Left cardiac atrium (tissue), 4 donors: ENCODE measurements at places on chromosomes 16 and 17.

DNA sequence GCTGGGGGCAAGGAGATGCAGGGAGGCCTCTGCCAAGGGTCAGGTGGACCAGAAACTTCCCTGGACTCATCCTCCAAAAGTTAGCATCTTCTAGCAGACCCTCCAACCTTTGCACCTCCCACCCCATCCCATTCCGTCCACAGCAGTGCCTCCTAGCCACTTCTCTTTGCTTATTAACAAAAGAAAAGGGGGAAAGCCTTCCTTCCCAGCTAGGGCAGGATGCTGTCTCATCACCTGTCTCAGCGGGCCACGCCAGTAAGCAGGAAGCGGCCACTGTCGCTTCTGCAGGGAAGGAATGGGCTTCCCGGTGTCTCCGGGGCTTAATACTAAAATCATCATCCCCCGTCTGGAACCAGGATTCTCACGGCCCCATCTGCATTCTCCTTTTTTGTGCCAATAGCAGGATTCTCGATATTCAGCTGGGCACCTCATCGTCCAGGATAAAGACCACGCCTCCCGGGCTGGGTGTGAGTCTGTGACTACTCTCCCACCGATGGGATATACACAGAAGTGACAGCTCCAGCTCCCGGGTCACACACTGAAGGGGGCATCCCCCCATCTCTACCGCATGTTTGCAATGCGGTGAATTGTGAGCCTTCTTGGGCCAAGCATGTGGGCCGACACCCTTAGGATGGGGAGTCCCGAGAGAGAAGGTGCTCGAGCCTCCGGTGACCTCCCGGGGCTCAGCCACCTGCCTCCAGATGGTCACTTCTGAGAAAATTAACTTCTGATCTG, 15.5 kb upstream of the RBFOX3 start:
- peak; percentile 6 for DNase-seq

DNA sequence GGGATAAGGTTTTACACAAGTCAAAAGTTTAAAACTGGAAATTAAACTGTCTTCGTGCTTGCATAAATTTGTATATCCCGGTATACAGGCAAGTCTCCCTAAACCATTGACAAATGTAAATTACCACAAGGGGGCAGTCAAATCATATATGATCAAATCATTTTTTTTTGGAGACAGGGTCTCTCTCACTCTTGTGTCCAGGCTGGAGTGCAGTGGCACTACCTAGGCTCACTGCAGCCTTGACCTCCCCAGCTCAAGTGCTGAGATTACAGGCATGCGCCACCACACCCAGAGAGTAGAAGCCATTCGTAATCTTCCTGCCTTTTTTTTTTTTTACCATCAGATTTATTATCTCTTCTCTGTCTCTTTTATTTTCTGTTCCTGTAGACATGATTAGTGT, 18.5 kb downstream of the TOP2A start:
- no peak for DNase-seq

- peak; percentile 10 for DNase-seq
These were observed 25.6 kb downstream of the GINS2 start for GRCh38 chr16:85662976-85663830.

DNA sequence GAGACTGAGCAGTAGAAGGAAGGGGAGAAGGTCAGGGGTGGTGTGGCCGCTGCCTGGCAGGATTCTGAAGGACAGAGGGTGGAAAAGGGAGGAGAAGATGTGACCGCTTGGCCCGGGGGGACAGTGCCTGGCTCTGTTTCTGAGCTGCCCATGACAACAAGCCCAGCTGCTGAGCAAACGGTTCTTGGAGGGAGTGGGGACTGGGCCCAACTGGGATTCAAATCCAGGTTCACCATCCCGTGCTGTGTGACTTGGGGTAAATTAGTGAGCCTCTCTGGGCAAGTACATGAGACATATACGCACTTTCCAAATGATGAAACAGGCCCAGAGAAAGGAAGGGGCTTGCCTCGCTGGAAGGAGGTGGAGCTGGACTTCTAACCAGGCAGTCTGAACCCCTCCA, 23.3 kb downstream of the SEC14L5 start:
- DNase-seq, result no peak

- no peak for DNase-seq
These were observed 817.5 kb downstream of the CDH11 start for GRCh38 chr16:64304396-64304795.

DNA sequence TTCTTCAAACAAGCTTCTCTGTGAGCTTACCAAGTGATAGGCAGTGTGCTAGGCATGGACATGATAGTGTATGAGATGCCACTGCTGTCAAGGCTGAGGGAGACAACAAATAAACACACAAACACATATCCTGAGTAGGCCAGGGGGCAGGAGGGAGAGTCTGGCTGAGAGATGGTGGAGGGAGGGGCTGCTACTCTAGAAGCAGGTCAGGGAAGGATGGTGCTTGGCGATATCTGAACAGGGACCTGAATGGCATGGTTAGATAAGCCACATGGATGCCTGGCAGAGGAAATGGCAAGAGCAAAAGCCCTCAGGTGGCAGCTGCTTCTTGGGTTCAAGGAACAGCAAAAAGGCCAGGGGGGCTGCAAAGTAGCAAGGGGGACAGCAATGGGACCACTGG, 8.6 kb upstream of the CHST6 start:
- DNase-seq, result no peak

DNA sequence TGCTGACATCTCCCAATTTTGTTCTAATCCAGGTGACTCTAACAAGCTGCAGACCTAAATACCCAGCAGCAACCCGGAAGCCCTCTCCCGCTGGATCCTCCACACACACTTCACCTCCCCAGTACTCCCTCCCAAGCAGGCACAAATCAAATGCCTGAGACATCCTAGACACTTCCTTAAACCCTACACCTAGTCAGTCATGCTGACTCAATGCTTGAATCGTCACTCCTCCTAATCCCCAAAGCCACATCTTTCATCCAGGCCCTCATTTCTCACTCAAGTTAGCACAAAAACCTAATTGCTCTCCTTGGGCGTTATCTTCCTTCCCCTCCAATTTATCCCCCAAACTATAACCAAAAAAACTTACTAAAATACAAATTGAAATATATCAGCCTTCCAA, 32.7 kb downstream of the CMC2 start:
- no peak for DNase-seq

GRCh38 chr16:525520-526180, 1.9 kb upstream of the CAPN15 start:
- no peak for DNase-seq

- DNase-seq, result peak; percentile 88
These were observed 71.2 kb upstream of the LGALS9 start for GRCh38 chr17:27559506-27560481.

DNA sequence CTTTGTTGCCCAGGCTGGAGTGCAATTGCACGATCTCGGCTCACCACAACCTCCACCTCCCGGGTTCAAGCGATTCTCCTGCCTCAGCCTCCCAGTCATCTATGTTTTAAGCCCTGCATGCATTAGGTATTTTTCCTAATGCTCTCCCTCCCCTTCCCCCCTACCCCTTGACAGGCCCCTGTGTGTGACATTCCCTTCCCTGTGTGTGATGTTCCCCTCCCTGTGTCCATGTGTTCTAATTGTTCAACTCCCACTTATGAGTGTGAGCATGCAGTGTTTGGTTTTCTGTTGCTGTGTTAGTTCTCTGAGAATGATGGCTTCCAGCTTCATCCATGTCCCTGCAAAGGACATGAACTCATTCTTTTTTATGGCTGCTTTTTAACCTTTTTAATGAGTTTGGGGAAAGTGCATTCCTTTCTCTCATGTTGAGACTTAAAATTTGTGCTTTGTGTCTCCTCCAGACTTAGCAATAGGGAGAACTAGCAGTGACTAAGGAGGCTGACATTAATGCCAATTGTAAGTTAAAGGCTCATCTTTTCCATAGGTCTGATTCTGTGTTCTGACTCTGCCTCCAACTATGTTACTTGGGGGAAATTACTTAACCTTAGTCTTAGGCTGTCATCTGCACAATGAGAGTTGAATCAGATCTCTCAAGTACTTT, 17.7 kb upstream of the PHAF1 start:
- DNase-seq, result no peak

DNA sequence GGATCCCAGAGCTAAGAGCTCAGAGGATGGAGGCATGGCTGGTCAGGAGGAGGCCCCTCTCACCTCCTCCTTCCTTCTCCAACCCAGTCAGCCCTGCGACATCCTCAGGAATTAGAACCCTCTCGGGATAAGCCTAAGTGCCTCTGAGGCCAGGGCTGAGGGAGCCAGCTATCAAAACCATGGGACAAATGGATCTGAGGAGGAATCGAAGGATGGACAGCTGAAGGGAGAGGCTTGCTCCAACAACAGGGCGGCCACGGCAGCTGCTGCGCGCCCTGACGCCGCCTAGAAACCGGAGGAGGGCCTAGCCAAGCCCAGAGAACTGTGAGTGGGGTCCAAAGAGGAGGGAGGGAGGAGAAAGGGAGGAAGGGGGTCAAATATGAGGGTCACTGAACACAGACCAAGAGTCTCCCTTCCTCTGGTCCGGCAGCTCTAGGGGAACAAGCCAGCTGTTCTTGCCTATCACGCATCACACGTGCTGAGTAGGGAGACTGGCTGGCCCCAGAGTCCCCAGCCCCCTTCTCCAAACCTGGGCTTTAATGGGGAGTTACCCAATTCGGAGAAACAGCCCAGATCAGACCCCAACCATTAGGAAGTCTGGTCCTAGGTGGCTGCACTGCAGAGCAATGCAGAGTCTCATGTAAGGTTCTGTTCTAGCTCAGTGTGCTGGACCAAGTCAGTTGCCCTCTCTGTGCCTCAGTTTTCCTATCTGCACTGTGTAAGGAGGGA, 5.9 kb upstream of the HOXB13 start:
- DNase-seq, result no peak

DNA sequence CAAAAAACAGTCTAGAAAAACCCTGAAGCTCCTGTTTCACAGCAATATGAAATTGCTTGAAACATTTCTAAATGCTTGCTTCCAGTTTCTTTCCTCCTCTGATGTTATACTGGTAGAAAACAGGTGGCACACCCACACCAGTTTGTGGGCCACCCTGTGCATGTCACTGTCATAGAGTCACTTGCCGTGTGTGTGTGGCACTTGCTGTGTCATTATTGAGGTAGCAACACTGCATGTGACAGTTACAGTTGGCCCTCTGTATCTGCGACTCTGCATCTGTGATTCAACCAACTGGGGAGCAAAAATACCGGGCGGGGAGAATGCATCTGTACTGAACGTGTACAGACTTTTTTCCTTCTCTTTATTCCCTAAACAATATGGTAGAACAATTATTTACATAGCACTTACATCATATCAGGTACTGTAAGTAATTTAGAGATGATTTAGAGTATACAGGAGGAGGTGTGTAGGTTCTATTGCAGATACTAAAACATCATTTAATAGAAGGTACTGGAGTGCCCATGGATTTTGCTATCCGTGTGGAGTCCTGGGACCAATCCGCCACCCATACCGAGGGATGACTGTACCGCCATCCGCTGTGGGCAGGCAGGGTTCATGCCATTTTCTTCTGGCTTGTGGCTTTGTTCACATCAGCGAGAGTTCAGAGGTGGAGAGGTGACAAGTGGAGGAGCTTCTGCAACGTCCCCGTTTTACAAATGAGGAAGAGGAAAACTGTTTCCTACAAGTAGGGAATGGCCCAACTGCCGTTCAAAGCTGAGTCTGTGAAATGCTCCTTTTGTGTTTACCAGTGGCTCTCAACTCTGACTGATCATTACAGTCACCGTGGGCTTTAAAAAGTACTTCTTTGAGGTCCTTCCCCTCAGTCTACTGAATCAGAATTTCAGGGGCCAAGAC, 373.7 kb downstream of the SNX29 start:
- DNase-seq, result no peak

- DNase-seq, result no peak
These were observed 89.0 kb downstream of the C17orf67 start for GRCh38 chr17:56744721-56745120.

DNA sequence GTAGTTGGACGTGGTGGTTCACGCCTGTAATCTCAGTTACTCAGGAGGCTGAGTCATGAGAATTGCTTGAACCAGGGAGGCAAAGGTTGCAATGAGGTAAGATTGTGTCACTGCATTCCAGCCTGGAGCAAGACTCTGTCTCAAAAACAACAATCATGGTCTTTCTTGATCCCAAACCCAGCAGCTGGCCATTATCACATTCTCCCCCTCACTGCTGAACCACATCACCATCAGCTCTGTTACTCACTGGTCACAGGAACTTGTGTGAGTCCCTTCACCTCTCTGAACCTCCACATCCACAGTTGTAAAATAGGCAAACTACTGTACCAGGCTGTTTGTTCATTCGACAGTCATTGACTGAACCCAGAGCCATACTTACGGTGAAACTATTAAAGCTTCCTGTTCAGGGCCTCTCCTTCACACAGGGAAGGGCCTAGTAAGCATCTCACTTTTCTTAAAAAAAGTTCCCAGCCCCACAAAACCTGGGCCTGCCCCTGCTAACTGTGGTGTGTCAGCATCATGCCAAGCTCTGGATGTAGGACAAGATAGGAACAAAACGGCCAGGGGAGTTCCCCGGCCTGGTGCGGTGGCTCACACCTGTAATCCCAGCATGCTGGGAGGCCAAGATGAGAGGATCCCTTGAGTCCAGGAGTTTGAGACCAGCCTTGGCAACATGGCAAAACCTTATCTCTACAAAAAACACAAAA, 104.7 kb downstream of the COPRS start:
- no peak for DNase-seq

GRCh38 chr17:74520016-74520434, 11.2 kb downstream of the CD300LB start:
- no peak for DNase-seq

DNA sequence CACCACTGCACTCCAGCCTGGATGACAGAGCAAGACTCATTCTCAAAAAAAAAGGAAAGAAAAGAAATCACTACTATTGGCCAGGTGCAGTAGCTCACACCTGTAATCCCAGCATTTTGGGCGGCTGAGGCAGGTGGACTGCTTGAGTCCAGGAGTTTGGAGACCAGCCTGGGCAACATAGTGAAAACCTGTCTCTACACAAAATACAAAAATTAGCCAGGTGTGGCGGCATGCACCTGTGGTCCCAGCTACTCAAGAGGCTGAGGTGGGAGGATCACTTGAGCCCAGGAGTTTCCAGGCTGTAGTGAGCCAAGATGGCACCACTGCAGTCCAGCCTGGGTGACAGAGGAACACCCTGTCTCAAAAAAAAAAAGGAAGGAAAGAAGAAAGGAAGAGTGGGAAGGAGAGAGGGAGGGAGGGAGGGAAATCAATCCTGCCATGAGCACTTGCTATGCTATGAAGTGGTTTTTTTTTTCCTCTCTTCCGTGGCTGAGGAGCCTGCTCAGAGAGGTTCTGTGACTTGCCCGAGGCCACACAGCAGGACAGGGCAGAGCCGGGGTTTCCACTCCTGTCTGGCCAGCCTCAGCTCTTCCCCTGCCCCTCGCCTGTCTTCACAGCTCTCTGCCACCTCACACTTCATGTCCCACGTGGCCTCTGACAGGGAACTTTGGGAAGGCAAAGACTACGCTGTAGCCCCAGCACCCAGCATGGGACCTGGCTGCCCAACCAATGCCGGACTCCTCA, 10.9 kb downstream of the GRIN2C start:
- no peak for DNase-seq

GRCh38 chr17:80816241-80817103, 175.2 kb upstream of the CHMP6 start:
- no peak for DNase-seq

GRCh38 chr17:75722542-75723095, 1.4 kb downstream of the ITGB4 start:
- no peak for DNase-seq
